ENCODE measurements at places on chromosomes 1 and 21. TPM values are rescaled to one million over a fixed set of nuclear protein-coding genes. Genes with fewer than 3 reads are reported as not detected.

- H3K4me3 ChIP-seq: no peak overlapping the region
- DNase-seq: peak; percentile 87
- H3K36me3 ChIP-seq: no peaks in the 10 kb centered on the region
- H3K27me3 ChIP-seq: no peaks in the 10 kb centered on the region
Observed at GRCh38 chr1:159881622-159882526, 18.1 kb downstream of the CFAP45 start.

- no peaks in the 10 kb centered on the region for H3K27me3 ChIP-seq
- H3K27ac ChIP-seq: peak overlapping the region; percentile 74
- peak overlapping the region; percentile 70 for H3K4me3 ChIP-seq
- peak; percentile 81 for DNase-seq
Observed at GRCh38 chr21:36135391-36136102, 668 bp downstream of the CBR3 start.

DNA sequence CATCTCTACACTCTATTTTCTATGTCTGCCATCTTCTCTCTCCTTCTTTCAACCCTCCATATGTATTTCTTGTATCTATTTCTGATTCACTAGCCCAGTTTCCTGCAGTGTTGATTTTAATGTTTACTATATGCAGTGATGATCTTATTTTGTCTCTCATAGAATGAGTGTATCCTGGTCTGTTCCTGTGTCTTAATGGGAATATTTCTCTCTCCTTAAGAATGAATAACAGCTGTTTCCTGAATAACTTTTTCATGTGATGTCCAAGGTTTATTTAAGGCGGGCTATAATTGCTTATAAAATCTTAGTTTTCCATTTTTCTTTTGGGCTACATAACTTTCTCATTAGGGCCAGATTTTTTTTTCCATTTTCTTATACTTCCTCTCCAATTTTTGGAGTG is 144.5 kb downstream of the C1orf21 start:
- DNase-seq: no peak
- H3K4me3 ChIP-seq: no peak overlapping the region
- peaks cover 4% of the 10 kb centered on the region for H3K4me1 ChIP-seq
- no peaks in the 10 kb centered on the region for H3K36me3 ChIP-seq

DNA sequence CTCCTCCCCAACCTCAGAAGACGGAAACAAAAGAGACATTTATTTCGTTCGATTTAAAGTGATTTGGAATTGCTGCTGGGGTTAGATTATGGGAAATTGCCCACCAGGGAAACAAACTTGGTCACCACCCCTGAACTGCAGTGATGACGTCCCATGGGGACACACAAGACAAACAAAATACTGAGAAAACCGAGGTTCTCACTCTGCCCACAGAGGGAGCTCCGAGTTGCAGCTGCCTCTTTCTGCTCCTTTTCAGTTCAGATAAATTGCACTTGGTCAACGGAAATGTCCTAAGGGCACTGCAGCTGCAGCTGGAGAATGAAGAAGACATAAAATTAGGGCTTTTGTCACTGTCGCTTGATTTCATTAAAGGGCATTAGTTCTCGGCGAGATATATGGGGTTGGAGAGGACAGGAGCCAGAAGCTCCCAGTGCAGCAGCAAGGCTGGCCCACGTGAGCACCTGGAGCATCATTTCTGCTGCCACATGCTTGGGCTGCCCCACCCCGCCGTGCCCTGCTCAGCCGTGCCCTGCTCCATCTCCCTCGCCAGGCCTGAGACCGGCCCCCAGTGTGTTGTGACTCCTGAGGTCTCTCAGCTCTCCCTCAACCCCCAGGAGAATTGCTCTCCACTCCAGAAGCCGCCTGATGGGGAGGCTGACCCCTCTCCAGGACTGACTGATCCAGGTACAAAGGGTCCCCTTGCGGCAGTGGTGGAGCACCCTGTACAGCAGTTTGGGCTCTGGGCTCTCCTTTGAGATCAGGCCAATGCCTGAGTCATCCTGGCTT is 231.7 kb upstream of the AJAP1 start:
- H3K36me3 ChIP-seq: no peaks in the 10 kb centered on the region
- DNase-seq: no peak
- H3K27ac ChIP-seq: no peak overlapping the region
- no peaks in the 10 kb centered on the region for H3K27me3 ChIP-seq

GRCh38 chr1:226425431-226426031 is 17.6 kb upstream of the PARP1 start:
- no peak for DNase-seq
- H3K4me1 ChIP-seq: no peaks in the 10 kb centered on the region
- no peak overlapping the region for H3K4me3 ChIP-seq
- no peaks in the 10 kb centered on the region for H3K27me3 ChIP-seq

DNA sequence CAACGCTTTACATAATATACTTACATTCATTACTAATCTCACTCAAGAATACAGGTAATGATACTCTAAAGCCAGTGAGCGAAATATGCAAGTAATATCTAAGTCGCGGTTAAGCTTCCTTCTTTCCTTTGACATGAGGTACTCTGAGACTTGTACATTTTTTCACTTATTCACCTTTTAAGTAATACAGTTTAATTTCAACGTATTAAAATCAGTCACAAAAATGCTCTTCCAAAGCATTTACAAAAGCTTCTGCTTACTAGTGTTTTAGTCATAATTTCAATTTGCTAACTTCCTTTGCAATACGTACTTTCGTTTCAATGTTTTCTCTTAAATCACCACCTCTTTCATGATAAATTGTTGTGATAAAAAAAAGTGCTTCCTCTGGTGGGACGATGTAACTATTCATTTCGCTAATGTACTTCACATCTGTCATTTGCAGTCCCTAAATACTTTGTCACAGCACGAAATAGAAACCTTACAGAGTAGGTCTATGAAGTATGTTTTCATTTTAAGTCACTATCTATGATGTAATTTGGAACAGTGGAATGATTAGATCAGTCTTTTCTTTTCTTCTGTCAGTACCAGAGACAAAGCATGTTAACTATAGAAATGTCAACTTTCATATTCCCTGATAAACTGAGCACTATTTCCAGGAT is 34.0 kb upstream of the ADGRL4 start:
- no peaks in the 10 kb centered on the region for H3K36me3 ChIP-seq
- H3K4me3 ChIP-seq: no peak overlapping the region
- no peak overlapping the region for H3K27ac ChIP-seq
- DNase-seq: no peak

- no peak overlapping the region for H3K27ac ChIP-seq
- H3K4me3 ChIP-seq: no peak overlapping the region
- no peaks in the 10 kb centered on the region for H3K36me3 ChIP-seq
- H3K27me3 ChIP-seq: no peaks in the 10 kb centered on the region
- DNase-seq: no peak
Observed at GRCh38 chr1:57258557-57259325, 165.1 kb downstream of the DAB1 start.

GRCh38 chr21:38171723-38172344 is 85.0 kb upstream of the KCNJ15 start:
- peaks cover 3% of the 10 kb centered on the region for H3K4me1 ChIP-seq
- H3K36me3 ChIP-seq: no peaks in the 10 kb centered on the region
- no peaks in the 10 kb centered on the region for H3K27me3 ChIP-seq
- DNase-seq: no peak
- no peak overlapping the region for H3K27ac ChIP-seq

DNA sequence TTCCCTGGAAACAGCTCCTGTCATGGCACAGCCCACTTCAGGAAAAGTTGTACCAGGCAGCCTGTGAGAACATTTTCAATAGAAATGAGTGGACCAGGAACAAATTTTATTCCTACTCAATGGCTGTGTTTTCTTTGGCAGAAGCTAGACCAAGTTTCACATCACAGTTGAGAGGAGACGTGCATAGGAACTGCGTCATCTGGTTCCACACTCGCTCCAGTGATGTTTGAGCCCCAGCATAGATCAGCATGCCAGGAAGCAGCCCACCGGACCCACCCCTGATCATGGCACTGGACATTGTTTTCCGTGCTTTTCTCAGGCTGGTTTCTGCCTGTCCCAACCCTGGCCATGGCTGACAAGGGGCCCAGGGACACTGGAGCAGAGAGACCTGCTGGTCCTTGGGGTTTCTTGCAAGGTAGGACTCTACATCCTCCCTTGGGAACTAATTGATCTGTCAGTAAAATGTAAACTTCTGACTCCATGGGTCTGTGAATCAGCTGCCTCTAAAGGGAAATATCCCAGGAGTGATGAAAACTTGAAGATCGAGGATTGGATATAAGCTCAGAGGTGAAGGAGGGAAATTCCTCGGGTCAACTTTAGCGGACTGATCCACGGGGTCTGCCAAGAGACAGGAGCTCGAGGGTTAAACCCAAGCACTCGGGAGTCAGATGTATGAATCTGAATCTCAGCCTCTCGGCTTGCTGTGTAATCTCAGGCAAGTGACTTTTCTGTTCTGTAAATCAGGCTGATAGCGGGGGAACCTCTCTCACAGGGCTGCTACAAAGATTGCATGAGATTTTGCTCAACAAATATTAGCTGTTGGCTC is 35.7 kb downstream of the NEK2 start:
- DNase-seq: no peak
- peak overlapping the region; percentile 20 for H3K27ac ChIP-seq
- H3K4me3 ChIP-seq: no peak overlapping the region
- no peaks in the 10 kb centered on the region for H3K4me1 ChIP-seq
- H3K27me3 ChIP-seq: no peaks in the 10 kb centered on the region

- H3K36me3 ChIP-seq: no peaks in the 10 kb centered on the region
- DNase-seq: peak; percentile 52
- no peaks in the 10 kb centered on the region for H3K27me3 ChIP-seq
- peak overlapping the region; percentile 32 for H3K27ac ChIP-seq
Observed at GRCh38 chr1:58585581-58586151, 8.6 kb upstream of the TACSTD2 start.

DNA sequence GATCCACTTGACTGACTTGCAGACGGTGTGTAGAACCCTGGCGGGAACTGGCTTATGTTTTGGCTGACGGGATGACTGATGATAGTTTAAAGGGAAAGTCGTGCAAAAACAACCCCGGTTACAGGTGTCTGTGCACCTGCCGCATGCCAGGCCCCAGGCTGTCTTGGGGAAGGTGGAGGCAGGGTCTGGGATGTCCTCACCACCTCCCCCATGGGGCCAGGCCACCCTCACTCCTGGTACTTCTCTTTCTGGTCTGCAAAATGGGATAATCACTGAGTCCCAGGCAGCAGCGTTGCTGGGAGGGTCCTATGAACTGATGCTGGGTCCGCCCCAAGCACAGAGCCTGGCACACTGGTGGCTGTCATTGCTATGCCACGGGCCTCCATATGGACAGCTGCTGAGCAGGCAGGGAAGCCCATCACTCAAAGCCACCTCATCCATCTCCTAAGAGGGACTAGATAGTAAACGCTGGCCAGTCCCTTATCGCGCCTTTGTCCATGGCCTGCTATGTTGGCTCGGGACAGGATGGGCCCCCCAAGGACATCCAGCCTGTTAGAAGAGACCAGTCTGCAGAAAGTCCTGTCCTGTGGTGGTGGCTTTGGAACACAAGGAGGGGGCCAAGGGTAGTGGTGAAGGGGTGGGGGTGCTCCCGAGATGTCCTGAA is 15.0 kb upstream of the SLC2A7 start:
- H3K36me3 ChIP-seq: no peaks in the 10 kb centered on the region
- no peak for DNase-seq
- H3K4me1 ChIP-seq: no peaks in the 10 kb centered on the region
- no peak overlapping the region for H3K4me3 ChIP-seq

- H3K27me3 ChIP-seq: no peaks in the 10 kb centered on the region
- no peaks in the 10 kb centered on the region for H3K4me1 ChIP-seq
- no peak overlapping the region for H3K4me3 ChIP-seq
- no peak overlapping the region for H3K27ac ChIP-seq
Observed at GRCh38 chr1:73862355-73862754, 335.6 kb downstream of the LRRIQ3 start.

GRCh38 chr1:172408958-172409357 is 11.5 kb upstream of the C1orf105 start:
- DNase-seq: no peak
- H3K4me1 ChIP-seq: no peaks in the 10 kb centered on the region
- H3K27ac ChIP-seq: no peak overlapping the region
- no peaks in the 10 kb centered on the region for H3K36me3 ChIP-seq
- H3K4me3 ChIP-seq: no peak overlapping the region
- no peaks in the 10 kb centered on the region for H3K27me3 ChIP-seq

GRCh38 chr1:59116920-59117542 is 179.9 kb upstream of the FGGY start:
- H3K4me1 ChIP-seq: no peaks in the 10 kb centered on the region
- H3K4me3 ChIP-seq: no peak overlapping the region
- DNase-seq: no peak
- H3K27me3 ChIP-seq: no peaks in the 10 kb centered on the region
- no peaks in the 10 kb centered on the region for H3K36me3 ChIP-seq
- H3K27ac ChIP-seq: no peak overlapping the region

GRCh38 chr1:245382981-245383380 is 228.2 kb downstream of the KIF26B start:
- no peak for DNase-seq
- peaks cover 3% of the 10 kb centered on the region for H3K27me3 ChIP-seq
- no peaks in the 10 kb centered on the region for H3K36me3 ChIP-seq
- H3K27ac ChIP-seq: no peak overlapping the region
- no peak overlapping the region for H3K4me3 ChIP-seq

DNA sequence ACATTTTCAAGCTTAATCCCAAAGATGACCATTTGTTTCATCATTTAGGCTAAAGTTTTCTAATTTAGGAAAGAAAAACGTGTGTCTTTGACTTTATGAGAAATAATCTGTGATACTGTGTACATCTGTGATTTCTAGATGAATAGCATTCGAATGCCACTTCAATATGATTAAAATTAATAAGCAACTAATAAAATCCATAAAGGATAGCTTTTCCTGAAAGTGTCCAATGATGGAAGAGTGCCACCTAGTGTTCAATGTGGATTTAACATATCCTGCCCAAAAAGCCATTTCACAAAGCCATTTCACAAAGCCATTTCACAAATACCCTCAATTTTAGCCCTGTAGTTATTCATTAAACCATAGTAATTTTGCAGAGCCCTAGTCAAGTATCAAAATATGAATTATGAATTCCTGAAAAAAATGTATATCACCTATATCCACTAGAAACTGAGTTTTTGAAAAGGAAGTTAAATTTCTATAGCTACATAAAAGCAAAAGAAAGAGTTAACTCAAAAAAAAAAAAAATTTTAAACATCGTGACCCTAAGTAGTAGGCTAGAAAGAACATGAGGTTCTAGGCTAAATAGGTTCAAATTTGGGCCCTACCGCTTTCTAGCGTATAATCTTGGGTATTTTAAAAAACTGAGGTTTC is 19.1 kb downstream of the NME7 start:
- H3K27me3 ChIP-seq: no peaks in the 10 kb centered on the region
- H3K4me3 ChIP-seq: no peak overlapping the region
- no peak for DNase-seq
- H3K4me1 ChIP-seq: no peaks in the 10 kb centered on the region

- H3K4me3 ChIP-seq: no peak overlapping the region
- H3K4me1 ChIP-seq: no peaks in the 10 kb centered on the region
- no peaks in the 10 kb centered on the region for H3K27me3 ChIP-seq
- no peak for DNase-seq
Observed at GRCh38 chr1:5637171-5637570, 355.1 kb downstream of the NPHP4 start.

Gene ECE1
- total RNA-seq: 155 TPM

Gene HRNR
- total RNA-seq: not detected

Gene C1orf185
- total RNA-seq: not detected

Gene DISC1
- 10.9 TPM for total RNA-seq

Gene CFHR1
- total RNA-seq: 1.7 TPM

Gene TMEM59
- 356 TPM for total RNA-seq

Gene ADGRL2
- total RNA-seq: 53.4 TPM
